ENCODE measurements at places on chromosomes 11 and 22.

DNA sequence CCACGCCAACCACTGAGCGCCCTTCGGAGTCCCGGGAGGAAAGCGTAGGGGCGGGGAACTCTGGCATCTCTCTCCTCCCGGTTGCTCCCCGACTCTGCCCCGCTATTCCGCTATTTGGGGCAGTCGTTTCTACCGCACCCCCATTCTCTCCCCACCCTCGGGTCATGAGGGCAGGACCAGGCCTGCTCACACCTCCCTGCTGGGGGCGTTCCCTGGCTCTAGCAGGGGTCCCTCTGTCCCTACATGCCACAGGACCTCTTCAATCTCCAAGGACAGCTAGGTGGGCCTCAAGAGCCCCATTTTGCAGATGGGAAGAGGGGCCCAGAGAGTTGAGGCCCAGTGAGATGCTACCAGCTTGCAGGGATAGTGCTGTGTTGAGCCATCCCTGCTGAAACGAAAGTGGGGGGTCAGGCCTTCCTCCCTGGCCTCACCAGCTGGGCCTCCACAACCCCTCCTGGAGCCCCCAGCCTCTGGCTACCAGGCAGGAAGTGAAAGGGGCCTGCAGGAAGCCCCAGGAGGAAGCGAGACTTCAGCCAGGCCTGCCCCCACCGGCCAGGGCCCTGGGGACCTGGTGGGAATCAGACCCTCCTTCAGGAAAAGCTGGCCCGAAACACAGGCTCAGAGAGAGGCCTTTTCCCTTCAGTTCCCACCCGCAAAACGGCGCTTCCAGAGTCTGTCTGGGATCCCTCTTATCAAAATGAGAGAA lies 5.5 kb upstream of the SHISA8 start:
- DNase-seq: no peak

DNA sequence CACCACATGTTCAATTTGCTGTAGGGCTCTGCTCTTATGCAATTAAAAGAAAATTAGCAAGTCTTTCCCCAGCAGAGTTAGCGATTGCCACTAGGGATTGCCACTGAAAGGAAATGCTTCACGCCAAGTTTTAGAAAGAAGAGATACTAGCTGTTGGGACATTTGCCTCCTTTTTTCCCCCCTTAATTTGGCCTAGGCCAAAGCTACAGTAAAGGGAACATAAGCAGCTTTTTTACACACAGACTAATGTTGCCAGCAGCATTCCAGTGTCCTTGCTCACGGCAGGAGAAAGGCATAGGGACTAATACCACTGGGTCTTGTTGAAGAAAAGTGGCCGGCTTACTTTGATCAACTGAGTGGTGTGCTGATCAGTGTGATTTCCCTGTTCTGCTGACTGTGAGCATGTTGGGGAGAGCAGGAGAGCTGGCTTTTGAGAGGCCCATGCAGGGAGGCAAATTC lies 71.2 kb downstream of the PHF21A start:
- DNase-seq: peak; percentile 86

- no peak for DNase-seq
These were observed 97.1 kb downstream of the EXT2 start for GRCh38 chr11:44192462-44193100.

GRCh38 chr11:70483077-70483861 lies 84.9 kb downstream of the CTTN start:
- DNase-seq: peak; percentile 30

- no peak for DNase-seq
These were observed 152.3 kb downstream of the SPON1 start for GRCh38 chr11:14114786-14115185.

GRCh38 chr22:23533771-23534191 lies 46.3 kb downstream of the IGLL1 start:
- DNase-seq: no peak

GRCh38 chr22:42160830-42161696 lies 30.5 kb upstream of the CYP2D6 start:
- DNase-seq: no peak

- DNase-seq: peak; percentile 1
These were observed 106.0 kb downstream of the TRIM29 start for GRCh38 chr11:120031612-120032600.

- DNase-seq: peak; percentile 89
These were observed 56.1 kb downstream of the PIWIL4 start for GRCh38 chr11:94623120-94623735.

GRCh38 chr11:128422576-128423370 lies 164.6 kb downstream of the ETS1 start:
- DNase-seq: no peak

- DNase-seq: no peak
These were observed 133.6 kb upstream of the PLET1 start for GRCh38 chr11:112394304-112394703.

DNA sequence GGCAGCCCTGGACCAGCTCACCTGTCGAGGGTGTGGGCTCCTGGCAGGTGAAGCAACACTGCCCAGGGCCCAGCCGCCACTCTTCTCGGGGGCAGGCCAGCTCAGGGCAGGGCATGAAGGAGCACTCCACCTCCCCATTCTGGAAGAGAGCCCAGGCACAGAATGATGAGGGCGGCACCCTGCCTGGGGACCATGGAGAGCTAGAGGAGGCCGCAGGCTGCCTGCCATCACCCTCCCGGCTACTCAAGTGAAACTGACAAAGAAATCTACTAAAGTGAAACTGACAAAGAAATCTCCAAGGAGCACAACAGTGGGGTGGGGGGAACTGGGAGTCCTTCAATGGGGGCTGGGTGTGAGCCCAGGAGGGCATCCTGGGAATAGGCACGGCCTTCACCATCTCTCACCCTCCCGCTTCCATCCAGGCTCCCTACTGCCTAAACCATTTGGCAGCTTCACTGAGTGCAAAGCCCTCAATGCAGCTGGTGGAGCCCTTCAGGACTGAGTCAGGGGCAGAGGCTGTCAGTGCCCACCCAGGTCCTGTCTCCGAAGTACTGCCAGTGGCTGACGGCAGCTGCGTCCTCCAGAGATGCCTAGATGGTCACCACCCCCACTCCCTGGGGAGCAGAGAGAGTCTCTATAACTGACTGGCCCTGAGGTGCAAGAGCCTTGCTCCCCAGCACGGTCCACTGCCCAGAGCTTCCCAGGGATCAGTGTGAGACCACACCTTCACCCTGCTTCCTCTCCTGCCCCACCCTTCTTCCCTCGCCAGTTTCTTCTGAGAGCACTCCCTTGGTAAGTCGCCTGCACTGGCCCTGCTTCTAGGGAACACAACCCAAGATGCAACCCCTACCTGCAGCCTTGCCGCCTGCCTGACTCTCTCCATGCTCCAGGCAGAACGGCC lies 21.7 kb downstream of the VWCE start:
- no peak for DNase-seq

DNA sequence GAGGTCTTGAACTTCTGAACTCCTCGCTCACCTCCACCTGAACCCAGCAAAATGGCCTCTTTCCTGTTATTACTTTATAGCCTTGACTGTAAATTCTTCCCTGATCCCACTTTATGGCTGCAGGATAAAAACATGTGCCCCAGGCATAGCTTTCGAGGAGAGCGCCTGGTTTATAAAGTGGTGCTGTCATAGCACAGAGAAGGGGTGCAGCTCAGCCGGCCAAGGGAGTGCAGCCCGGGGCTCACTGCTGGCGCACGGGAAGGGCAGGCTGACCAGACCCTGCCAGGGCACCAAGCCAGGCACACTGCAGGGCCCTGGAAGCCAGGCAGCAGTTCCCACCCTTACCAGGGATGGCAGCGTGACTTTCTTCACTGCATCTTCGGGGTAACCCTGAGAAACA lies 50.9 kb downstream of the ISX start:
- peak; percentile 12 for DNase-seq

DNA sequence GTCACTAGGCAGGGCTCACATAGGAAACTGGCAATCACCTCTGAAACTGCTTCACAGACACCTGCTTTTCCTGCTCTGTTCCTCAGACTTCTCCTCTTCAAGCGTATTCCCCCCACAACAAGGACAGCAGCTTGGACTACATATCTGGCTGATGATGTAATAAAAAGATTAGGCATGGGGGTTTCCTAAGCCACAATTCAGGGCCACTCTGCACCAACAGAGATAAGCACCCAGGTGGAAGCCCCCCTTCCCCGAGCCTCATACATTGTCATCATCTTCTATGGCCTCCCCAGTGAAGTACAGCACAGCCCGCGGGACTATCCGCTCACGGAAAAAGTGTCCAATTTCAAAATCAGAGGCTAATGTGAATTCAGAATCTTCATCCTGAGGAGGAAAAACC lies 25.0 kb upstream of the PHLDA2 start:
- no peak for DNase-seq

GRCh38 chr11:58524232-58525036 lies 16.5 kb upstream of the OR5B21 start:
- DNase-seq: peak; percentile 69

- DNase-seq: peak; percentile 35
These were observed 38.7 kb upstream of the E2F8 start for GRCh38 chr11:19279451-19279850.

- no peak for DNase-seq
These were observed 717.9 kb downstream of the OPCML start for GRCh38 chr11:132814410-132814809.

DNA sequence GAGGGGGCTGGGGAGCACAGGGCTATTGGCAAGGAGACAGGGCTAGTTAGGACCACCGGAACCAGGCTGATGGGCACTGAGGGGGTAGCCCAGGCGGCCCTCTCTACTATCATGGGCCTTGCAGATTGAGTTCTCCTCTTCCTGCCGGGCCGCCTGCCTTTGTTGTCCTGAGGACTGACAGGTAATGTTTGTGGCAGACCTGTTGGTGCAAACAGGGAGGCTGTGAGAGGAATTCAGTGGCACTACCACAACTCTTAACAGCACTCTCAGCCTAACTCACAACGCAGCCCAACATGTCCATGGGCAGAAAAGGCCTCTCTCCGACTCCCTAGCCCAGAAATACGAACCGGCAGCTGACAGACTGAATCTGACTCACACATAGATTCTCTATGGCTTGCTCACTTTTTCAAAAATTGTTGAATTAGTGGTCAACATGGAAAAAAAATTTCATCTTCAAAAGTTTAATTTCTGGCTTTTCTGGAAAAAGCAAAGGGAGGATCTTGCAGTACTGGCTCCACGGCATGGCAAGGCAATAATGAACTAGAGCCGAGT lies 11.4 kb downstream of the KCNJ5 start:
- peak; percentile 4 for DNase-seq

DNA sequence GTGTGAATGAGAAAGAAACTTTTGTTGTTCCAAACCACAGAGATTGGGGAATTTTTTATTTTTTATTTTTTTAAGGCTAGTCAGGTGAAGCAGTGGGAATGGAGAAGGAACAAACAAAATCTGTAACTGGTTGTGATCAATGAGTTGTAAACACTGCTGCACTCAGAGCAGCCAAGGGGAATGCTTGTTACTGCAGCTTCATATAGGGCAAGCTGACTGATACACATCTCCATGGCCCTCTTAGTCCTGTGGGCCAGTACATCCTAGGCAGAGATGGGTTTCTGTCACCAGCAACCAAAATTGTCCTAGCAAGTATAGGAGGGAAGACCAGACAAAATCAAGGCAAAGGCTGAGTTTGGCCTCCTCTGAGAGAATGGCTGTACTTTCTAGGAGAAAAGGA lies 306.8 kb downstream of the CTTN start:
- no peak for DNase-seq

- DNase-seq: no peak
These were observed 20.7 kb upstream of the TIMP3 start for GRCh38 chr22:32780726-32781310.

DNA sequence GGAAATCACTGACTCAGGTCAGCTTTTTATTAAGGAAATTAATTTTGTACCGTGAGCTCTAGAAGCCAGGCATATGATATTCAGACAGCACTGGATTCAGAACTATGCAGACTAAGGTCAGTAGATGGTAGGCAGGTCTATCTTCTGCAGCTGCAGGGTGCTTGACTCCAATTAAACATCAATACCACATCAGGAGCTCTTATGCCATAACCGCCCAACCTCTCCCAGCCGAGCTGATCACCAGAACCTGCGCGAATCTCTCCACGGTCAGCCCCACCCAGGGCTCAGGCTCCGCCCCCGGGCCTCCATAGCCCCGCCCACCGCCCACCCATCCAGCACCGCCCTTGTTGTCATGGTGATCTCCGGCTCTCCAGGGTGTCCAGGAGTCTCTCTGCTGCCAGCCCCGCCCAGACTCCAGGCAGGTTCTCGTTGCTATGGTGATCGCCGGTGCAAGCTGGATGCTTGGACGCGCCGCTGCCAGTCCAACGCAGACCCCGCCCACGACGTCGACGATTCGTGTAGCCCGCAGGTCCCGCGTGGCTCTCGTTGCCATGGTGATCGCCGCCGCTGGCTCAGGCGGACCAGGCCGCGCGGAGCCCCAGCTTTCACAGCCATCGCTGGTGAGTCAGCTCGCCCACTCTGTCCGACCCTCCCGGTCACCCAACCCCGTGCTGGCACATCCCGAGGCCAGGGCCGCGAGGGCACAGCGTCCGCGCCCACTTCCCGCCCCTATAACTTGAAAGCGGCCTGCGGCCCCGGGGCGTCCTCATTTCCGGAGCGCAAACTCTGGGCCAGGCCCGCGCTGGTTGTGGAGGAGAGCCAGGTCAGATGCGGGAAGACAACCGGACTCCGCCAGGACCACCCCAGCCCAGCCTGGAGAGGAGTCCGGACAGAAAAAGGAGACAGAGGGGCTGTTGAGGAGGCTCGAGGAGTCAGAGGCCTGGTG lies at the start of gene RAB36:
Gene RAB36 (plus strand): TSS at position 546 of the 946 bp plus-strand sequence. CDS start 1,140 bp downstream, outside the sequence.
- peak; percentile 99 for DNase-seq

DNA sequence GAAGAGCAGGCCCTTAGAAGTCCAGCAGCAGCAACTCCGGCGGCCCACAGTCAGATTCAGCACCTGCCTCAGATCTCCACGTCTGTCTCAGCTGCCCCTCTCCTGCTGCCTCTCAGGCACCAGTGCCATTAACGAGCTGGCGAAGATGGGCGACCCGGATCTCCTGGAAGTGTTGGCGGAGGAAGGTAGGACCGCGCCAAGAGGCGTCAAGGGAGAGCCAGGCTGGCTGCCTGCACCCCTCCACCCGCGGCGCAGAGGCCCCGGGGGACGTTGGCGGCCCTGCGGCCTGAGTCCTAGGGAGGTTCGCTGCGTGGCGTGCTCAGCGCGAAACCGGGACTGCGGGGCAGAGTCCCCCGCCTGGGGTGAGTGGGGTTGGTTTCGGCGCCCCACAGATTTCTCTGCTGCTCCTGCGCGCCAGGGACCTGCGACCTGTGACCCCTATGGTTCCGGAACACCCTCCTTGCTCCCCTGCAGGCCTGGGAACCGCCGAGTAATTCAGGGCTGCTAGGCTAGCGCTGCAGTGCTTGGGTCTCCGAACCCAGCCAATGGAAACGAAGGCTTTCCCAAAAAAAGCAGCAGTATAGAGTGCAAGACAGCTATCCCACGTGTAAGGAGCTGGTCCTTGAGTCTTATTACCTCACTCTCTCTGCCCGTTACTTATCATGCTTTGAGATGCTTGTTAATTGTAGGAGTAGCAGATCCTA lies 615 bp downstream of the ANO5 start:
- peak; percentile 48 for DNase-seq

DNA sequence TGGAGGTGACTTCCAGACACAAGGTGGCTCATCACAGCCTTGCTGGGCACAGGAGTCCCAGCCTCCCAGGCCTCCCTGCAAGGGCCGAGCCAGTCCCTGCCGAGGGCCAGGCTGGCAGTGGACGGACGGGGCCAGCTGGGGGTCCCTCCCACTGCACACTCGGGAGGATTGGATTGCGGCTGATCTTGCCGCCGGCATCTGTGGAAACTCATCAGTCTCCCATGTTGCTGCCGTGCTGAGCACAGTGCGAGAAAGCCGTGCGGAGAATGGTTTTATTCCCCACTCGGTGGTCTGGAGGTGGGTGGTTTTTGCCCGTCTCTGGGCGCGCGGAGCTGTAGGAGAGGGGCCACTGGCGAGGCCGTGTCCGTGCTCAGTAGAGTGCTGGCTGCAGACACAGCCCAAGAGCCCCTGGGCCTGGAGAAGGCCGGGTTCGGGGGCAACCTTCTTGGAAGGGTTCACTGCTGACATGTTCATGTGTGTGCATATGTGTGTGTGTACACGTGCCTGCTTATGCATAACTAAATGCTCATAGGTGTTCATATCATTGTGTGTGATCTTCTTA lies 1246.4 kb downstream of the BRD1 start:
- no peak for DNase-seq
